ENCODE measurements at places on chromosomes 3 and 15. TPM values are rescaled to one million over a fixed set of nuclear protein-coding genes. Genes with fewer than 3 reads are reported as not detected.

DNA sequence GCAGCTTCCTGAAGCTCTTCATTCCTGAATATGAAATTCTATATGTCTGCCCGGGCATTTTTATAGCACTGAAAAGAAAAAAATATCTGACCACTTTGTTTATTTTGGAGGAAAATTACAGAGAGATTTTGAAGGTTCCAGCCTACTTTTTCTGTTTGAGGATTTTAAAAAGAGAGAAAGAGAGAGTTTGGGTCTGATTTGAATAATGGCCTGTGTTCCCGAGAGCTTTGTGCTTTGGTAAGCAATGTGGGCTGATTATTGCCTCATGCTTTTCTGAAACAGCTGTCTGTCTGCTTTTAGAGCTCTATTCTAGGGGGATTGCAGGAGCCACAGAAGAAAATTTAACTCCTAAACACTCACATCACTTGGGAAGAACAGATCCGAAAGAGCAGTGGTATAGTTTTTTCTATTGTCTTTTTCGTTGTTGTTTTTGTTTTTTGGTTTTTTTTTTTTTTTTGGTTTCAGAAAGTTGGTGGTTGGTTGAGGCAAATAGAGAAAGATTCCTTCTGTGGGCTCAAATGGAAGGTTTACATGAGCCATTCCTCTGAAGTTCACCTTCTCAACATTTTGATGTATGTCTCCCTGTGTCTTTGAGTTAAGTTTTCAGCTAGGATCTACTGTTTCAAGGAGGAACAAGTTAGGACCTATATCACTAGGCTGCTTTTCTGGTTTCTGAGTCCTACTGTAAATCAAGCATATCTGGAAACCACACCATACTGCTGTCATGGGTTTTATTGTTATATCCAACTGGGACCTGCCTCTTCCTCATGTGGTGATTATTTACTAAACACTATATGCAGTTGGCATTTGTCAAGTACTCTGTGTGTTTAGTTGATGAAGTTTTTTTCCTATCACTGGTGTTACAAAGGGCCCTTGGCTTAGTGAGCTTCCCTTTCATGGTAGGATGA is 178.9 kb downstream of the KCNMB2 start:
- peak; percentile 60 for DNase-seq

GRCh38 chr15:66621491-66622467 is 56.0 kb upstream of the LCTL start:
- no peak for DNase-seq

DNA sequence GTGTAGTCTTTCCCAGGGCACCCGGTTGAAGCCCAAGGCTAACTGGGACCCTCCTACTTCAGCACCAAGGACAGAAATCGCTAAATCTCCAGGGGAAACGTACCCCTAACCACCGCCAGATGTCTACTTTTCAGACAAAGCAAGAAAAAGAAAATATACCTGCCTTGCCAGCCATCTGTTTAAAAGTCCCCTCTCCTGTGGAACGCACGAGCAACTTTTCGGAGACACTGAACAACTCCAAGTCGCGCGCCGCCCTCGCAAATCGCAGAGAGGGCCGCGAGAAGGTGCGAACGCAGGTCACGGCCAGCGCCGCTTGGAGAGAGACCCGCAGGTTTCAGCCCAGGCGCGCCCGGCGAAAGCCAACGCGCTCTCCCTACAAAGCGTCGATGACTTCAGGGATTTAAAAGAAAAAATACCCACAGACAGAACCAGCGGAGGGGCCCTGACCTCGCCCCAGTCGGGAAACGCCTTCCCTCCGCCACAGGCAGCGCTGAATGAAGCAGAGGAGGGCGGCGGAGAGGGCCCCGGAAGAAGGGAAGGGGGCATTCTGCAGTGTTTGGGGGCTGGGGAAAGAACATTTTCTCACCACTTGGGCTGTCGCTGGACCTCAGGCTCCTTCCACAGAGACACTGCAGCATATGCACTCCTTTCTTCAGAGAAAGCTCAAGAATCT is 213.1 kb downstream of the FGF12 start:
- no peak for DNase-seq

- DNase-seq = no peak
Observed at GRCh38 chr3:100087198-100087597, 27.1 kb downstream of the FILIP1L start.

DNA sequence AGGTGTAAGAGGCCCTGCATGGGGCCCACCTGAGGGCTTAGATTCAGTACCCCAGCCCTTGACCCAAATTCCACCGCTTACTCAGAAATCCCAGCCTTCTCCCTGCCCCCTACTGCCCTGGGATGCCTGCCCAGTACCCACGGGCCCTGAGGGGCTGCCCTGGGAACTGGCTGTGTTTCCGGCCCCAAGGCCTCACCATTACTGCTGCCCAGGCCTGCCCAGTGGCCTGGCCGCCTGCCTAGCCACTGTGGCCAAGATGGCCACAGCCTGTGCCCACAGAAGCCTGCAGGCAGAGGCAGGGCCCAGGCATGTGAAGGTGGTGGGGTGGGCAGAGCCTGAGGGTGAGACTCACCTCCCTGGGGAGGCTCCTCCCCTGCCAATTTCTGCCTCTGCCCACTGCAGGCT is 6.1 kb upstream of the PRKCD start:
- no peak for DNase-seq

DNA sequence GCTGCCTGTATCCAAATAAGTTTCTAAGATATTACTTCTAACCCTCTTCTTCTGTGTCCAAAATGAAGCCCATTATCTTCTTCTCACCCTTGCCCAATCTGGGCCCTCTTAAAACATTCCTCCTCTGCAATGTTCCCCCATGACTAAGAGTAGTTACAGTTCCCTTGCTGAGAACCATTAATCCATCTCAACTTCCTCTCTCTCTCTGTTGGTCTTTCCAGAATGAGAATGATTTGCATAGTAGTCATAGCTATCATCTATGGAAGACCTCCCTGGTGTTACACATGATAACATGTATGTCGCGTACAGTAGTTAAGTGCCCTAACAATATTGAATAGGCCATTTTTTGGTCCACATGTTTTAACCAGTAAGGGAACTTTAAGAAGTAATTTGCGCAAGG is 177.9 kb downstream of the ANXA2 start:
- DNase-seq = no peak

DNA sequence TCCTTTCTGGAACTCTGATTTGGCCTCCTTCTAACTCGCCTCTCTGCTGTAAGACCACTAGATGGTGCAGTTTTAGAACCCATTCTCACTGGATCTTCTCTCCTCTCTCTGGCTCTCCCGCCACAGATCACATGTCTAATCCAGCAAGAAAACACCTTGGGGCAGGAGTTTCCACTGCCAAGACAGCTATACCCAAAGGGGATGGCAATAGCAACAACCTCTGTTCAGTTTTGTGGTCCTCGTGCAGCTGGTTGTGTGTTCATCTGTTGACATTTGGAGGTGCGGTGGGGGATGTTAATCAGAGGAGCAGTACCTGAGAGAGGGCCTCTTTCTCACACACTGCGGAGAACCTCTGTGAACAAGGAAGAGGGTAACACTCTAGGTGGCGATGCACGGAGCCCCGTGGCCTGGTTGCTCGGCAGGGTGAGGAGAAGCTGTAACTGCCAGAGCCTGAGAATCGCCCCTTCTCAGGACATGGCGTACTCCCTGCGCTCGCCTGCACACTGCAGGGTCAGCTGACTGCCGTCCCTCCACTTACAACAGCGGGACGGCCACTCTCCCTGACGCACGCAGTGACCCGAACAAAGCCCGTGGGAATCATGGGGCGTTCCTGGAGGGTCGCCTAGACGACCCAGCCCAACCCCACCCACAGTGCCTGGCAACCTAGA is at the start of gene TEX55:
TSS of gene TEX55 (plus strand) at position 666 of the 668 bp plus-strand sequence. CDS start 25 bp downstream, outside the sequence.
- no peak for DNase-seq

The TMC3 gene
- 0.08 TPM for polyA plus RNA-seq

- no peak for DNase-seq
Observed at GRCh38 chr3:197737319-197737649, 580 bp upstream of the RUBCN start.

The TGM4 gene
- not detected for polyA plus RNA-seq

The C3orf22 gene
- polyA plus RNA-seq = not detected

The LOXL1 gene
- polyA plus RNA-seq = 29.7 TPM

DNA sequence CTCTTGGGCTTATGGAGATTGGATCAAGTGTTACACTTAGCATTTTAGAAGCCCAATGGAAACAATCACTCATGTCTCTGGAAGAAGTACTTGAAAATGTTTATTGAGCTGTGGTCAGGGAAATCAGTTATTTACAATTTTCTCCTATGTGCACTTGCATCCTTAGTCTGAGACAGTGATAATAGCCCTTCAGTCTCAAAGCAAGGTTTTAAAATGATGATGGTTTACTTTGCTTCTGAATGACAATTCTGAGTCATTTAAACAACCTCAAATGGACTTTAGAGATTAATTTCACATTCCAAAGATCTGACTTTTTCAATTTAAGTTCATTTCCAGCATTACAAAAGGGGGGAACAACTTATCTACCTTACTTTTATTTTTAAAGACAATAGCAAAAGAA is 20.1 kb downstream of the TIPARP start:
- no peak for DNase-seq

The TM6SF1 gene
- 58.0 TPM for polyA plus RNA-seq

DNA sequence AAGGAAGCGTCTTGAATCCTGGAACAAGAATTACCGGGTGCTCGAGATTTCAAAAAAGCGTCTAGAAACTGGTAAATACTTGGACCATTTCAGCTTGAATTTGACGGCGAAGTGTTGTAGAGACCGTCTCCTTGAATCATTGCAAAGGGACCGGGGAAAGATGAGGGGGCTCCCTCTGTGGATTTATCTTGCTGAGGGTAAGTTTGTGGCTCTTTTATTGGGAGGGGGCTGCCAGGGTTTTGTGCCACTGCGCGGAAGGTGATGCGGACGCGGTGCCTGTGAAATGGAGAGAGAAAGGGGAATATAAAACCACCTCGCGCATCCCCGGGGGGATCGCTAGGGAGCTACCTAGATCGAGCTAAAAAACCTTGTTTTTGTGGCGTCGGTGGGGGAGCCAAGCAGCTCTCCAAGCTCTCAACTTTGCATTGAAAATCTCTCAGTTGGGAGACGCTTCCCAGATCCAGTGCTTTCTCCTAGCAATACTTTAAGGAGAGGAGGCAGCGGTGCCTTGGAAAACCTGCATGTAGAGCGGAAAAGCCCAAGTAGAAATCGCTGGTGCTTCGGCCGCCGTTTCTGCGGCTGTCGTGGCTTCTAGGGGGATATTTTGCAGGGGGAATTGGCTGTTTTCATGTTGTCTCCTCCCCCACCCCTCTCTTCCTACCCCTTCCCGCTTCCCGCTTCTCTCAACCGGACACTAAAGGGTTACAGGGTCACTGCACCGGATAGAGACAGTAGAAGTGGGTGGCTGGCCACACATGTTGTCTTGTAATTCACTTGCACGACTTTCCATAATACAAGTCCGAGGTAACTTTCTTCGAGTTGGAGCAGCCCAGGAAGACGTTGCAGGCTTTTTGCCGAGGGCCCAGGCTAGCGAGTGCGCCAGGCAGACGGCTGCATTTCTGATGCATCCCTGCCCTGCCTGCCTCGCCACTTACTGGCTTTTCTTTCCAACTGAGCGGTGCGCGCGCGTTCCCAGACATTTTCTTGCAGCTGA is 187.6 kb downstream of the NLGN1 start:
- DNase-seq = peak; percentile 32

DNA sequence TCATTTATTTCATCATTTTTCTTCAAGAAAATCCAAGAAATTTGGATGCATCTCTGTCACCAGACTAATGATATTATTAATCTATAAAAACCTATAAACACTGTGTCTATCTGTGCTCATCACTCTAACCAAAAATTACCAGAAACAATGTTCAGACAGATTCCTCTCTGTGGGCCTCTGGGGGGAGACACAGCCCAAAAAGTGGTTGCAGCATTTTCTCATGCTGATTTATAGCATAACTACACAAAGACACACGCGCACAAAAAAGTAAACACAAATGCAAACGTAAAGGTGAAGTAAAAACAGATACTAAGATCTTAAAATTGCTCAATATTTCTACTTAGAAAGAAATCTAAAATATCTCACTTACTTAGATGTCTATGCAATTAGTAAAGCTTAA is 976.0 kb downstream of the GBE1 start:
- no peak for DNase-seq

The MAP4 gene
- 340 TPM for polyA plus RNA-seq

GRCh38 chr3:3801494-3801841 is 2.2 kb downstream of the LRRN1 start:
- DNase-seq = no peak

- DNase-seq = no peak
Observed at GRCh38 chr3:40908612-40909011, 290.7 kb upstream of the CTNNB1 start.

DNA sequence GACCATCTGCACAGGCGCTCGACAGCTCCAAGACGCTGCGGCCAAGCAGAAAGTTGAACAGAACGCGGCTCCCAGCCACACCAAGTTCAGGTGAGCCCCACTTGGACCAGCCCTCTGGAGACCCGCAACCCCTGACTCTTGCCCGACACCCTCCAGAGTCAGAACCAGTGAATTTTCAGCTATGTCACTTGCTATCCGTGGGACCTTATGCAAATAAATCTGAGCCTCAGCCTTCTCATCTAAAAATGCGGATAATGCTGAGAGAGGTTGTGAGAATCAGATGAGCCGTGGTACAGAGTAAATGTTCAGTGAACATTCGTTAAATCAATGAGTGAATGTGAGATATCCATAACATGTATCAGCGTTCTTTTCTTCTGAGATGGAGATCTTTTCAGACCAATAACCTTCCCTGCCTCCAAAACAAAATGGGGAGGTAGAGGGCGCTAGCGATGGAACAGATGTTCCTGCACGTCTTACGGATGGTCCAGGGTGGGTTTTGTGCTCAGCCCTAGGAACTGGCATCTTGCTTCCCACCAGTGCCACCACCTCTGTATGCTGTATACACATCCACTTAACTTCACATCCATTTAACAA is 524 bp downstream of the MRPS11 start:
- no peak for DNase-seq

The ILDR1 gene
- polyA plus RNA-seq = 0.35 TPM

DNA sequence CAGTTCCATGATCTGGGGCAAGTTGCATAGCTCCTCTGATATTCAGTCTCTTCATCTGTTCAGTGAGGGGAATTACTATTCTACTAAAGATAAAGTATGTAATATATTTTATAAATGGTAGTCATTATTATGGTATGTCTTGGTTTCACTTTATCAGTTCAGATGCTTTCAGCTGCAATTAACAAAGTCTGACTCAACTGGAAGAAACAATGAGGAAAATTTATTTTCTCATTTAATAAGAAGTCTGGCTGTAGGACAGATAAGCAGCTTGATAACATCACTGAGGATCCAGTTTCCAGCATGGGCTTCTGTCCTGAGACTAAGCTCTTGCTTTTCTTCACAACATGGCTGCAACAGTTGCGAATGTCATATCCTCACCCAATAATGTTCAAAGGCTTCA is 354.3 kb upstream of the TRIM42 start:
- DNase-seq = no peak

All from forelimb muscle (tissue), 1 donor.